Activated CD8-positive, alpha-beta T cell treated with anti-CD3 and anti-CD28 coated beads for 36 hours (primary cell): ENCODE measurements at places on chromosomes 7 and 10. TPM values are rescaled to one million over a fixed set of nuclear protein-coding genes. Genes with fewer than 3 reads are reported as not detected.

Gene ZP3
- total RNA-seq, result 12.2 TPM

Gene ASAH2
- total RNA-seq, result 2.9 TPM

Gene DPYSL4
- total RNA-seq, result 20.9 TPM

Gene DTX2
- total RNA-seq, result 20.8 TPM

Gene SUGCT
- 1.6 TPM for total RNA-seq

Gene TYW1B
- total RNA-seq, result 1.8 TPM

Gene TRPV5
- total RNA-seq, result not detected

Gene MSMB
- total RNA-seq, result not detected

Gene TCERG1L
- not detected for total RNA-seq

Gene ADAMTS14
- 0.16 TPM for total RNA-seq

Gene FAM25A
- total RNA-seq, result not detected

Gene ENO4
- total RNA-seq, result not detected

GRCh38 chr10:1035201-1035600, 9.5 kb upstream of the IDI2 start:
- DNase-seq, result no peak
- H3K36me3 ChIP-seq, result peaks cover 14% of the 10 kb centered on the region
- H3K27ac ChIP-seq, result no peak overlapping the region
- H3K4me1 ChIP-seq, result peaks cover 7% of the 10 kb centered on the region

DNA sequence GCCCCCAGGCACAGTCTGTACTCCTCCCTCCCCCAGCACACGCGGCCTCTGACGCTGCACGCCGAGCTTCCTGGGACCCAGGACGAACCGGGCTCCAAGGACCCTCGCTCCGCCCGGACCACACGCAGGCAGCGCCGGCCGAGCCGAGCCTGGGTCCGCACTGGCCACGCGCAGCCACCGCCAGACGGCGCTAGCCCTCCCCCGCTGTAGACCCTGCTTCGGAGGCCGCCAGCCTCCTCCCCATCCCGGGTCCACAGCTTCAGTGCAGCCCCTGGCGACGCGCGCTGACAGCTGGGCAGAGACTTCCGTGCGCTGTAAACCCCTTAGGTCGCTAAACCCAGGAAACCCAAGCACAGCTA, 936 bp upstream of the TCERG1L start:
- no peak overlapping the region for H3K4me3 ChIP-seq
- H3K4me1 ChIP-seq, result no peaks in the 10 kb centered on the region
- H3K27me3 ChIP-seq, result peaks cover 43% of the 10 kb centered on the region
- DNase-seq, result peak; percentile 5
- H3K27ac ChIP-seq, result no peak overlapping the region

DNA sequence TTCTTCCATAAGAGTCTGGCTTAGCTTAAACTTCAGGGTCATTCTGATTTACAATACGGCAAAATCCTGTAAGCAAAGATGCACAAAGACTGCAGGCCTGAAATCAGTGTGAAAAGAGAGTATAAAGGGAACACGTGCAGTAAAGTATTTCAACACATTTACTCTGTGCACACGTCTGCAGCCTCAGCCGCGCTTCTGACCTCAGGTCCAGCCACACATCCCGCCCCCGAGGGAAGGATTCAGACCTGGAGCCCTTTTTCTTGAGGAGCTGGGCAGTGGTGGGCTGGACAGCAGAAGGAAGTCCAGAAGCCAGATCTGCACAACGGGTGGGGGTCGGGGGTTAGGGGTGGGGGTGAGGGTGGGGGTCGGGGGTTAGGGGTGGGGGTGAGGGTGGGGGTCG, 58.9 kb upstream of the FAM20C start:
- H3K27ac ChIP-seq, result no peak overlapping the region
- peaks cover 2% of the 10 kb centered on the region for H3K27me3 ChIP-seq
- H3K4me3 ChIP-seq, result no peak overlapping the region
- no peaks in the 10 kb centered on the region for H3K4me1 ChIP-seq
- DNase-seq, result no peak

DNA sequence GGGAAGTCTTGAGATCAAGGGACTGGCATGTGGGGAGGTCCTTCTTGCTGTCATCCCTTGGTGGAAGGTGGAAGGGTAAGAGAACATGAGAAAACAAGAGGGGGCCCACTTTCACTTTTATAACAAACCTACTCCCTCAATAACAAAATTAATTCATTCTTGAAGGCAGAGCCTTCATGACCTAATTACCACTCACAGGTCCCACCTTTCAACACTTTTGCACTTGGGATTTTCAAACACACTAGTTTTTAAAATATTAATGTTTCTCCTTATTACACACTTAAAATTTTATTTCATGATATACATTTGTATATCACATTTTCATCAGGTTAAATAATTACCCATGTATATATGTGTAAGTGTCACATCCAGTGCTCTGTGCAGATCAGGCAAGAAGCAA, 2.0 kb downstream of the ST7 start:
- H3K27me3 ChIP-seq, result peaks cover 3% of the 10 kb centered on the region
- peak overlapping the region; percentile 6 for H3K27ac ChIP-seq
- DNase-seq, result no peak
- H3K4me3 ChIP-seq, result peak overlapping the region; percentile 93

GRCh38 chr7:6556196-6556595, 4.9 kb upstream of the GRID2IP start:
- peaks cover 4% of the 10 kb centered on the region for H3K4me1 ChIP-seq
- H3K4me3 ChIP-seq, result no peak overlapping the region
- no peak for DNase-seq
- no peaks in the 10 kb centered on the region for H3K27me3 ChIP-seq
- no peaks in the 10 kb centered on the region for H3K36me3 ChIP-seq

DNA sequence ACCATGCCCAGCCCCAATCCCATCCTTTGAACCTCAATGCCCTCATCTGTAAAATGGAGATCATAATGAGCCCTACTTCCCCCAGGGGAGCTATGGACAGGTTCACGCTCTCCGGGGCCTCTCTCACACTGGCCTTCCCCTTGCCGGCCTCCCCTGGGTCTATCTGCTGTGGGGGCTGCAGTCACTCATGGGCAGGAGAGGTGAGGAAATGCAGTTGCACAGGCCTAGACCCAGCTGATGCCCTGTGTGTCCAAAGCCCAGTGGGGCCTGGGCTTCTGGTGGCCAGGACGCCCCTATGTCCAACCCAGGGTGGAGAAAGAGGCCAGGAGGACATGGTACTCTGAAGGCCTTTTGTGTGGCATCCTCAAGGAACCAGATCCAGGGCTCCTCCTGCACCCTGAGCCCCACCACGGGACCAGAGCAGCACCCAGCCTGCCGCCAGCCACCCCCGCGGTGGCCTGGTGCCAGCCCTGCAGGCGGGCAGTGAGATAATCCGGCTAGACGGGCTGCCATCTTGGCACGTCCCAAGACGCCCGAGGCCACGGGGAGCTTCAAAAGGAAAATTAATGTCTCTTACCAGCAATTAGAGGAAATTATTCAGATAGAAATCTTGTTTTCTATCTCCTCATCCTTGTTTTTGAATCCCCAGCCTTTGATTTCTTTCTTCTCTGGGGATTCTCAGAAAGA, 39.0 kb downstream of the MYL10 start:
- no peak for DNase-seq
- no peaks in the 10 kb centered on the region for H3K36me3 ChIP-seq
- H3K27me3 ChIP-seq, result no peaks in the 10 kb centered on the region
- H3K27ac ChIP-seq, result no peak overlapping the region
- no peak overlapping the region for H3K4me3 ChIP-seq

GRCh38 chr10:121237718-121238117, 360.5 kb downstream of the FGFR2 start:
- H3K27me3 ChIP-seq, result no peaks in the 10 kb centered on the region
- no peaks in the 10 kb centered on the region for H3K36me3 ChIP-seq
- no peak for DNase-seq
- no peak overlapping the region for H3K4me3 ChIP-seq
- H3K4me1 ChIP-seq, result no peaks in the 10 kb centered on the region

DNA sequence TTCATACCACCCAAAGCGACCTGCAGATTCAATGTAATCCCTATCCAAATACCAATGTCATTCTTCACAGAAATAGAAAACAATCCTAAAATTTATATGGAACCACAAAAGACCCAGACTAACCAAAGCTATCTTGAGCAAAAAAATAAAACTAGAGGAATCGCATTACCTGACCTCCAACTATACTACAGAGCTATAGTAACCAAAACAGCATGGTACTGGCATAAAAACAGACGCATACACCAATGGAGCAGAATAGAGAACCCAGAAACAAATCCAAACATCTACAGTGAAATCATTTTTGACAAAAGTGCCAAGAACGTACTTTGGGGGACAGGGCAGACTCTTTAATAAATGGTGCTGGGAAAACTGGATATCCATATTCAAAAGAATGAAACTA, 16.9 kb upstream of the CUL1 start:
- H3K36me3 ChIP-seq, result no peaks in the 10 kb centered on the region
- no peak overlapping the region for H3K27ac ChIP-seq
- no peaks in the 10 kb centered on the region for H3K4me1 ChIP-seq
- H3K27me3 ChIP-seq, result no peaks in the 10 kb centered on the region

- H3K36me3 ChIP-seq, result no peaks in the 10 kb centered on the region
- no peaks in the 10 kb centered on the region for H3K27me3 ChIP-seq
- no peaks in the 10 kb centered on the region for H3K4me1 ChIP-seq
- H3K27ac ChIP-seq, result no peak overlapping the region
- H3K4me3 ChIP-seq, result no peak overlapping the region
- DNase-seq, result no peak
These were observed 12.6 kb downstream of the MYPN start for GRCh38 chr10:68121852-68122251.

DNA sequence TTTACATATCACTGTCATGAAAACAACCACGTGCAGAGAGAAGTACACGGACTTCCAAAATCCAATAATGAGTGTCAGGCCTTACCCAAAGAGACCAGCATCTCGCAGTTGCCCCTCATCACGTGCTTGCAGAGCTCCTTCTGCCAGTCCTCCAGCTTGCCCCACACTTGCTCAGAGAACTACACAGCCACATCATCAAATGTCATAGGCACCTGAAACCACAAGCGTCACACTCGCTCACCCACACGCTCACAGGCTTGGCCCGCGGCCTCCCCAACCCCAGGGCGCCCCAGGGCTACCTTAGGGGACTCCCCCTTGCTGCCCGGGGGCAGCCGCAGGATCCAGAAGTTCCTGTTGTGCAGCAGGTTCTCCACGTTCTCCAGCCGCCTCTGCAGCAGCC, 123.4 kb upstream of the ZNF746 start:
- no peaks in the 10 kb centered on the region for H3K27me3 ChIP-seq
- H3K27ac ChIP-seq, result peak overlapping the region; percentile 85
- H3K36me3 ChIP-seq, result peaks cover 54% of the 10 kb centered on the region
- H3K4me3 ChIP-seq, result no peak overlapping the region

DNA sequence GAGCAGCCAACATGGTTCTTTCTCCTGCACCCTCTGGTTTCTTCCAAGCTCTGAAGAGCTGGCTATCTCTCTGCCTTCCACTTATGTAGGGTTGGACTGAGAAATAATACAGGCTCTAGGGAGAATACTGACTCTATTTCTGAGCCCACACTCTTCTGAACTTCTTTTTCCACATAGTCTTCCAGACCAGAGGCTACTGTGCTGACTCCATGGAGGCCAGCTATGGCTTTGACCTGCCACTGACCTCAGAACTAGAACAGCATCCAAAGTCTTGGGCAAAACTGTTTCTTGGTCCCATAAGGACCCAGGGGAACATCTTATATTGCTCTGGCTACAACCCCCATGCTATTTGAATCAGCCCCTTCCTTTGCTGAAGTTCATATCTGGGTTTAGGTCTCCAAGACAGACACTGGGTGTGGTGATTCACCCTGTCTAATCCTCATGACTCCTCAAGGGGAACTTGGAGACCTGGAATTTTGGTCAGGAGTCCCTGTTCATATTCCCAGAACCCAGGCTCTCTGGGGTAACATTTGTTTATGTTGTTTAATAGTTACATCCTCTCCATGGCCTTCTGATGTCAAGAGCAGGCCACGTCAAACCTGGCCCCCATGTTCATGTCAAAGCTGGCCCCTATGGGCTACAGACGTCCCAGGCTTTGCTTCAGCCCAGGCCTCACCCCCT, 12.1 kb upstream of the PLAU start:
- no peaks in the 10 kb centered on the region for H3K36me3 ChIP-seq
- DNase-seq, result no peak
- H3K4me1 ChIP-seq, result no peaks in the 10 kb centered on the region
- H3K4me3 ChIP-seq, result no peak overlapping the region
- H3K27me3 ChIP-seq, result peaks cover 14% of the 10 kb centered on the region
- H3K27ac ChIP-seq, result no peak overlapping the region

- peaks cover 1% of the 10 kb centered on the region for H3K27me3 ChIP-seq
- no peaks in the 10 kb centered on the region for H3K36me3 ChIP-seq
- H3K4me1 ChIP-seq, result no peaks in the 10 kb centered on the region
- H3K27ac ChIP-seq, result no peak overlapping the region
- no peak overlapping the region for H3K4me3 ChIP-seq
- DNase-seq, result no peak
These were observed 73.1 kb upstream of the EBF3 start for GRCh38 chr10:130037169-130037661.

- peaks cover 3% of the 10 kb centered on the region for H3K36me3 ChIP-seq
- peaks cover 13% of the 10 kb centered on the region for H3K4me1 ChIP-seq
- DNase-seq, result no peak
- no peak overlapping the region for H3K27ac ChIP-seq
- no peak overlapping the region for H3K4me3 ChIP-seq
These were observed 31.6 kb downstream of the RASGEF1A start for GRCh38 chr10:43235070-43235900.

DNA sequence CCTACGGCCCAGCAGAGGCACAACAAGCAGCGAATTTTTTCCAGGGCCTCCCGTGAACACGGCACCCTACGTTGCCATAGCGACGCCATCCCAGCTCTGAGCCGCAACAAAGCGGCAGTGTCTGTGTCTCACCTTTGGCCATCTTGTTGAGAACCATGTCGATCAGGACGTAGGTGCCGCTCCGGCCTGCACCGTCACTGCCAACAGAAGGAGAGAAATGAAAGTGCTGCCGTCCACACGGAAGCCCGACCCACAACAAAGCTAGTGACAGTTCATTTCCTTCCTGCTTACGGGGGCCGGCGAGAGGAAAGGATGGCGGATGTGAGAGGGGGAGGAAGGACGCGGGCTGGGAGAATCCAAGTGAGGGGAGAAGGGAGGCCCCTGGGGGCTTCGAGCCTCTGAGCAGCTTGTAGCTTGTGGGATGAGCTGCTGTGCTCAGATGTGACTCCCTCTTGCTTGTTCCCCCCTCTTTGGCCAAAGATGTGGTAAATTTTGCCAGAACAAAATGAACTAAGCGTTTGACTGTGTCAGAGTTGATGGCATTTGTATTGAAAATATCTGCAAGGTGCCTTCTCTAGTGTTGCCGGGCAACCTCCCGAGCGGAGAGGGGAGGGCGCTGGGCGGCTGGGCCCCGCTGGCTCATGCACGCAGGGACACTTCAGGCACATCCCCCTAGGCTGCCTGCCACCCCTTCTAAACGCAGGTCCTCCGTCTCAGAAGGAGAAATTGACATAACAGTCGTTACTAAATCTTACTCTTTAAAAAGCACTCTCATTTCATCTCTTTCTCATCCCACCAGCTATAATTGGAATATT, 232.2 kb downstream of the DNAJB6 start:
- peak; percentile 74 for DNase-seq
- H3K27ac ChIP-seq, result peak overlapping the region; percentile 82
- peak overlapping the region; percentile 78 for H3K4me3 ChIP-seq
- H3K4me1 ChIP-seq, result peaks cover 36% of the 10 kb centered on the region

- H3K4me1 ChIP-seq, result peaks cover 47% of the 10 kb centered on the region
- DNase-seq, result no peak
- no peak overlapping the region for H3K4me3 ChIP-seq
- H3K36me3 ChIP-seq, result no peaks in the 10 kb centered on the region
- peaks cover 6% of the 10 kb centered on the region for H3K27me3 ChIP-seq
These were observed 53.9 kb upstream of the IL6 start for GRCh38 chr7:22672846-22673680.
